NCI-H187 (cell line): ENCODE measurements at places on chromosomes 4 and X.

GRCh38 chr4:176875446-176875930 is 82.8 kb upstream of the VEGFC start:
- no peak for DNase-seq

DNA sequence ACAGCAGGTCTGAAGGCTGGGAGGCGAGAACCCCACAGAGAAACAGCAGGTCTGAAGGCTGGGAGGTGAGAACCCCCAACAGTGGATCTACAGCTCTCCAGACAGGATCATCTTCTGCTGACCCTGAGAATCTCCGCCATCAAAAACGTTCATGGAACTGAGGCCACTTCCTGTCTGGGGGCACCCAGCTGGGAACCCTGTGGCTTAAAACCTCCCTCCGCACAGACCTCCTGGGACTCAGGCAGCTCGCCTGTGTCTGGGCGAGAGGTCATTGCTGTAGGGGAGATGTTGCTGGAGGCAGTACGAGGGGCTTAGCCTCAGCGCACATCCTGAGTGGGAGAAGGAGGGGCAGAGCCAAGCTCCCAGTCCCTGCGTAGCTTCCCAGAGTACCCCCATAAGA is 15.1 kb upstream of the CLDN24 start:
- DNase-seq: no peak

GRCh38 chr4:67522851-67523671 is 22.2 kb downstream of the CENPC start:
- no peak for DNase-seq

GRCh38 chr4:7721984-7722551 is 217.6 kb downstream of the AFAP1 start:
- no peak for DNase-seq

DNA sequence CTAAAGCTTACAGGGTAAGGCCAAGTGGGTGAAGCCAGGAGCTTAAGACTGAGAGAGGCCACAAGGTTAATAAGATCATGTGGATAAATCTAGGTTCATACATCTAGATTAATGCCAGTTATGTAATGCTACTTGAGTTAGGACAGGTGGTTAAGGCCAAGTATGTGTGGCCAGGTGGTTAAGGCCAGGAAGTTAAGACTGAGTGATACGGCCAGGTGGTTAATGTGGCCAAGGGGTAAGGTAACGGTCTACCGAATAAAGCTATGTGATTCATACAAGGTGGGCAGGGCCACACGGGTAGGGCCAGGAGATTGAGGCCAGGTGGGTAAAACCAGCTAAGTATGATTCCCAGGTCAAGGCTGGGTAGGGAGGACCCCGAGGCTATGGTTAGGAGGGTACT is 223.0 kb downstream of the TACR3 start:
- no peak for DNase-seq

GRCh38 chrX:123603491-123603890 is 129.4 kb downstream of the THOC2 start:
- no peak for DNase-seq

GRCh38 chr4:5999356-5999755 is 18.9 kb downstream of the C4orf50 start:
- DNase-seq: no peak

DNA sequence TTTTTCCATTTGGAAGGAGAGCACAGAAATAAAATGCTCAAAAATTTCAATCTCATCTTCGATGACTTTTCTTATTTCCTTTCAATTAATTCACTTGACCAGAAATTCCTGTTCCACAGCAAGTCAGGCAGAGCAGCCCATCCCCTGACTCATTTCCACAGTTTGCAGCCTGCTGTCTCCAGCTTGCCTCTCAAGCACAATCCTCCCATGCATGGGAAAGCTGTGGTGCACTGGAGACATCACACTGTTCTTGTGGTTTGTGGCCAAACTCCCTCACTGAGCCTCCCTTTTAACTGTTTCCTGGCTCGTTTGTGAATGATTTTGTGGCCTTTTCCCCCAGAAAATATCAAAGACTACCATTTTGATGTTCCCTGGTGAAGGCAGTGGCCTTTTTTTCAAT is 114.0 kb upstream of the ENPEP start:
- DNase-seq: peak; percentile 3

- no peak for DNase-seq
Observed at GRCh38 chr4:48228949-48229348, 40.7 kb downstream of the TEC start.

- no peak for DNase-seq
Observed at GRCh38 chrX:40660381-40660780, 13.0 kb upstream of the CXorf38 start.

- no peak for DNase-seq
Observed at GRCh38 chr4:11494232-11494631, 65.5 kb upstream of the HS3ST1 start.

DNA sequence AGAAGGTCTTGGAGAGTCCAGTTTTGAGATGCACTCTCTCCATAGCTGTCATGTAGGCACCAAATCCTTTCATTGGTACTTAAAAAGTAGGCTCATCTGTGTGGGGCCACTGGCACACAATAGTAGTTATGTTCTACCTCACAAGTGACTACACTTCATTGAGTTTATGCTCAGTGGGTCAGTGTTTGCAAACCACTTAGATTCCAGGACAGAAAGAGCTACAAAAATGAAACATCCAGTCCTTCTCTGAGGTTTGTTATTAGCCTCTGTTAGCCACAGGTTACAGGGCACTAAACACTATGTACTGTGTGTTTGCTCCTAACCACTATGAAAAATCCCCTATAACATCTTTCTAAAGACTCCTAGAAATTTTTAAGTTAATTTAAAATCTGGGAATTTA is 13.8 kb downstream of the RAB28 start:
- DNase-seq: no peak

GRCh38 chr4:80387390-80388283 is 52.1 kb downstream of the CFAP299 start:
- no peak for DNase-seq

GRCh38 chr4:25753239-25753638 is 97.6 kb downstream of the SLC34A2 start:
- DNase-seq: no peak

DNA sequence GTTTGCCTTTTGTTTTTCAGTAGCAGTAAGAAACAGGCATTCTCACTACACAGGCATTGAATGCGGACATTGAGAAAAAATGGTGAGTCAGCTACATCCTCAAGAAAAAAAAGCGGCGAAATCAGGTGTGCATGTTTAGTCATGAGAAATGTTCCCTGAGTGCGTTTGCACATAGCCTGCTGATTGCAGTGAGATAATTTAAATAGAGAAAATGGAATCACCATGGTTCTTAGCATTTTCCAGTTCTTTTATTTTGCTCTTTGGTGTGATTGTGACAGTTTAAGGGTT is 54.1 kb upstream of the CLDN34 start:
- no peak for DNase-seq

DNA sequence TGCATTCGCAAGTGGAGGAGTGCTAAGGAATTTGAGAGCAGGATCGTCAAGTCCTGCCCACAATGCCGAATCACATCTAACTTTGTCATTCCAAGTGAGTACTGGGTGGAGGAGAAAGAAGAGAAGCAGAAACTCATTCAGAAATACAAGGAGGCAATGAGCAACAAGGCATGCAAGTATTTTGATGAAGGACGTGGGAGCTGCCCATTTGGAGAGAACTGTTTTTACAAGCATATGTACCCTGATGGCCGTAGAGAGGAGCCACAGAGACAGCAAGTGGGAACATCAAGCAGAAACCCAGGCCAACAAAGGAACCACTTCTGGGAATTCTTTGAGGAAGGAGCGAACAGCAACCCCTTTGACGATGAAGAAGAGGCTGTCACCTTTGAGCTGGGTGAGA is 100.2 kb upstream of the MED14 start:
- no peak for DNase-seq

DNA sequence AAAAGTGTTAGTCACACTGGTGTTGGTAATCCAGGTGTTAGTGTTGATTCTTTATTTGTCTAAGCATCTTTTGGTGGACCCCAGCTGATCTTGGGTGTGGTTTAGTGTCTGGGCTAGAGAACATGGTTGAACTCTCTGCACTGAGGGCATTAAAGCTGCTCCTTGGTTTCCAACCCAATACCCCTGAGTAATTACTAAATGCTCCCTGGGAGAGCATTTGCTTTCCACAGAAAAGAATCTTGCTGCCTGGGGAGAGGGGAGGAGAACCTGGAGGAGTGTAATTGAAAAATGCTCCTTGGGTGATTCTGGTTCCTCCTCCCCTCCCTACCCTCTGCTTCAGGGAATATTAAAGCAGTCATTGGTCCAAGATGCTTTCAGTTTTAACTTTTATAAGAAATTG is 3.1 kb downstream of the GUCY1B1 start:
- DNase-seq: no peak

DNA sequence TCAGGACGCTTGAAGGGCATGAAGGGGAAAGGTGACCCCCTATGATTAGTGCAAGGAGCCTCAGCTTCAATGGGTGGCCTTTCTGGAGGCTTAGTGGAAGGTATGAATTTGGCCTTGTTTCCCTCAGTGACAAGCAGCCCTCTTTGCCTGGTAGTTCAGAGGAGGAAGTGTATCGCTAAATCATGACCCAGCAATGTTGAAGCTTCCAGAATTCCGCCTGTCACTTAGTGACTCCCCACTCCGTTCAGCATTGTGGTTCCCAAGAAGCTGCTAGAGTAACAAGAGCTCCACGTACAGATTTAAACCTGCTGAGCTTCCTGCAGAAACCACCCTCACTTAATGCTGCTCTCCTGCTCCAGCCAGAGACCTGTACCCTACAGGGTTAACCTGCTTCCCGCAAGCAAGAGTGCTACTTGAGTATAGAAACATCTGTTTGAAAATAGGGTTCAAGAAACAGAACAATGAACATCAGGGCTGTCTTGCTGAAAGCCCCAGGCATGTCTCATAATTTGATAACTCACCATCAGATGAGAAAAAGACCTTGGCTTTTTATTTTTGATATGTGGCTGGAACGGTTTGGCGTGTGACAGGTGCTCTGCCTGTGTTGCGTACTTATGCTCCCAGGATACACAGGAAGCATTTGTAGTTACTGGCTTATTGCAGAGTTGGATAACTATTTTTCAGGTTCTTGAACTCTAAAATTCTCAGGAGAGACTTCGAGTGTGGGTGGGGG is 105.2 kb downstream of the UCHL1 start:
- DNase-seq: no peak

GRCh38 chrX:63658920-63659319 is 126.1 kb downstream of the ARHGEF9 start:
- DNase-seq: no peak

DNA sequence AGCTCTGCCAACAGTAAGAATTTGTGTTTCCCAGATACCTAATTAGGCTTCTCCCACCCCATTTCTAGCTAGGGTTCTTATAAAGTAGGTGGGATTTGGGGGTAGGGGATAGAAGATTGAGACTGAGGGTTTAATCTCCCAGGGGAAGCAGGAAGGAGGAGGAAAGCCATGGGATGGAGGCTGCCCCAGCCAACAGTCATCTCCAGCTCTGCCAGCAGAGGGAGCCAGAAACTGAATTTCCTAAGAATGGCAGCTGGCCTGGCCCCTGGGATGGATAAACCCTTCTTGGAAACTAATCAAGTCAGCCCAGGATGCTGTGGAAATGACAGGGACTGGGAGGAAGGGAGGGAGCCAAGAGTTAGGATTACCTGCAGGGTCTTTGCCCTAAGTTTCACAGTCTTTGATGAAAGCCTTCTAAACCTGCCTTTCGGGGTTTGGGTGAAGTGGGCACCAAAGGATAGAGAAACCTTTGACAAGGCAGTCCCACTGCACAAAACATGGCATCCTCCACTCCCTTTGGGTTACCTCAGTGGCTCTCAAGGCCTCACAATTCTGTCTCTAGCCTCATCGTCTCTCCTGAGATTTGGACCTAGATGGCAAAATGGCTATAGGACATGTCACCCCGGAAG is 6.7 kb upstream of the ERCC6L start:
- DNase-seq: peak; percentile 23

DNA sequence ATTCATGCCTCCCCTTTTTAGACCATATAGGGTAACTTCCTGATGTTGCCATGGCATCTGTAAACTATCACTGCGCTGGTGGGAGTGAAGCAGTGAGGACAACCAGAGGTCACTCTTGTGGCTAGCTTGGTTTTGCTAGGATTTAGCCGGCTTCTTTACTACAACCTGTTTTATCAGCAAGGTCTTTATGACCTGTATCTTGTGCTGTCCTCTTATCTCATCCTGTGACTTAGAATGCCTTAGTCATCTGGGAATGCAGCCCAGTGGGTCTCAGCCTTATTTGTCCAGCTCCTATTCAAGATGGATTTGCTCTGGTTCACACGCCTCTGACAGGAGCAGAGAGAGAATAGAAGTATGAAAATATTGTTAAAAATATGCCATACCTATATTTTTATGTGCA is 355.7 kb downstream of the ADGRL3 start:
- no peak for DNase-seq

- DNase-seq: no peak
Observed at GRCh38 chrX:13235930-13236329, 83.9 kb downstream of the ATXN3L start.

DNA sequence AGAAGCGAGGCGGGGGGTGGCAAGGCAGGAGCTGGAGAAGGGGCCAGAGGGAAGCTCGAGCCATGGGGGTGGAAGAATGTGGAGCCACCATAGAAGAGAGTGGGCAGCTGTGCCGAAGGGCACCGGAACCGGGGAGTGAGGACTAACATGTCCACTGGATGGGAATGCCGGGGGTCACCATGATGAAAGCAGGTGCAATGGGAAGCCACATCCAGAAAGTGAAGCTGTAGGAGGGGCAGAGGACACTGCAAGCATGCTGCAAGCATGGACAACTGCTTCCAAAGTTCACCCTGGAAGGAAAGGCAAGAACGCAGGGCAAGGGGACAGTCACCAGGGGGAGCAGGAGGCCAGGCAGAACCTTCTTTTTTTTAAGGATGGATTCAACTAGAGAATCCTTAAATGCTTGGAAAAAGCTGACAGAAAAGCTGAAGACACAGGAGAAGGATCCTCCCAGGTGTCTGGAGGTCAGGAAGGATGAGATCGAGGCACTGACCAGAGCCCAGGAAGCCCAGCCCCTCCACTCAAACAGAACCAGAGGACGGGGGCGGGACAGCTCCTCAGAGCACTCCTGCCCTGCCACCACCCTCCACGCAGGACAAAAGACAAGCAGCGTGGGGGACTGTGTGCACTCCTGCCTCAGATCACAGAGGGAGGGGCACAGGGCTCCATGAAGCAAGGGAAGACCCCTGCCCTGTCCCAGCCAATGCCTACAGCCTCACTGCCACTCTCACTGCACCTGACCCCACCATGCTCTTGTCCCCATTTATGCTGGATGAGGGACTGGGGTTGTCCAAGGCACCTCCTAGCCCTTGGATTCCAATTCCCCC is 169.2 kb downstream of the AFAP1 start:
- DNase-seq: no peak

- peak; percentile 57 for DNase-seq
Observed at GRCh38 chr4:184343502-184344177, 126.0 kb upstream of the ENPP6 start.

DNA sequence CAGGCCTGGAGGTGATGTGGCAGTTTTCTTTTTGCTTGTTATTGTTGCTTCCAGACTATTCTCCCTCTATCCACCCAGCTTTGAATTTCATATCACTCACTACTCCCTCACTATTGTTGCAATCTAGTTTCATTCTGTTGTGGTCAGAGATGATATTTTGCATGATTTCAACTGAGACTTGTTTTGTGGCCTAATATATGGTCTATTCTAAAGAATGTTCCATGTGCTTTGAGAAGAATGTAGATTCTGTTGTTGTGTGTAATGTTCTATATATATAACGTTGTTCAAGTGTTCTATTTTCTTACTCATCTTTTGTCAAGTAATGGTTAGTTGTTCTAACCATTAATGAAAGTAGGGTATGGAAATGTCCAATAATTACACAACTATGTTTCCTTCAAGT is 59.0 kb downstream of the THOC2 start:
- no peak for DNase-seq

- no peak for DNase-seq
Observed at GRCh38 chrX:118225711-118226428, 109.3 kb upstream of the KLHL13 start.

- DNase-seq: no peak
Observed at GRCh38 chr4:169246957-169247396, 23.8 kb downstream of the SH3RF1 start.
